ENCODE measurements at places on chromosomes 1 and 21. TPM values are rescaled to one million over a fixed set of nuclear protein-coding genes. Genes with fewer than 3 reads are reported as not detected.

The DMRTA2 gene
- total RNA-seq, result 0.09 TPM

The CDKN2C gene
- total RNA-seq, result 10.4 TPM

The DDI2 gene
- total RNA-seq, result 10.0 TPM

The WNT2B gene
- 4.1 TPM for total RNA-seq

The KANK4 gene
- 0.09 TPM for total RNA-seq

The ANKRD65 gene
- 0.46 TPM for total RNA-seq

The RXRG gene
- not detected for total RNA-seq

The FNDC10 gene
- total RNA-seq, result 0.92 TPM

The LMX1A gene
- total RNA-seq, result not detected

The CYP4B1 gene
- total RNA-seq, result not detected

The PAPPA2 gene
- 9.3 TPM for total RNA-seq

The FAM131C gene
- 0.09 TPM for total RNA-seq

The PADI2 gene
- not detected for total RNA-seq

The LHX8 gene
- total RNA-seq, result 1.00 TPM

The TAS1R1 gene
- not detected for total RNA-seq

The S1PR1 gene
- total RNA-seq, result 15.5 TPM

The LCE1A gene
- not detected for total RNA-seq

The OVAAL gene
- not detected for total RNA-seq

The S100A6 gene
- total RNA-seq, result 3,415 TPM

Data from smooth muscle cell of bladder (primary cell).